ENCODE measurements at places on chromosomes 13 and 19.

GRCh38 chr19:2296141-2296540 lies 11.8 kb downstream of the LINGO3 start:
- no peak for DNase-seq

DNA sequence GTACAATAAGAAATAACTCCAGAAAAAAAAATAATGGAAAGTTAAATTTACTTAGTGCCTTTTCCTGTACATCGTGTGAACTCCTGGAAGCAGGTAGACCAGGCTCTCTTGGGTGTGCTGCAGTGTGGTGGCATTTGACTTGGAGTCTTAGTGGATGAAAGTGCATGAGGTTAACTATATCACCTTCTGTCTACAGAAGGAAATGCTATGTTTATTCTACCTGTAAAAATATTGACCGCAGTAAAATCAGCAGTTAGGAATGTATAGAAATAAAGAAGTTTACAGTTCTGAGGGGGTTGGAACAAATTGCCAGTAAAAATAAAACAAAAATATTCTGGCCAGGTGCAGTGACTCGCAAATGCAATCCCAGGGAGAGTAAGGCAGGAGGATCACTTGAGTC lies 722.1 kb downstream of the LIG4 start:
- DNase-seq: no peak

- no peak for DNase-seq
Measured at GRCh38 chr19:6556480-6557195, 25.8 kb downstream of the TNFSF9 start.

GRCh38 chr19:9883764-9884163 lies 48.6 kb downstream of the PIN1 start:
- no peak for DNase-seq

GRCh38 chr13:88051746-88052482 lies 380.7 kb downstream of the SLITRK5 start:
- DNase-seq: no peak

DNA sequence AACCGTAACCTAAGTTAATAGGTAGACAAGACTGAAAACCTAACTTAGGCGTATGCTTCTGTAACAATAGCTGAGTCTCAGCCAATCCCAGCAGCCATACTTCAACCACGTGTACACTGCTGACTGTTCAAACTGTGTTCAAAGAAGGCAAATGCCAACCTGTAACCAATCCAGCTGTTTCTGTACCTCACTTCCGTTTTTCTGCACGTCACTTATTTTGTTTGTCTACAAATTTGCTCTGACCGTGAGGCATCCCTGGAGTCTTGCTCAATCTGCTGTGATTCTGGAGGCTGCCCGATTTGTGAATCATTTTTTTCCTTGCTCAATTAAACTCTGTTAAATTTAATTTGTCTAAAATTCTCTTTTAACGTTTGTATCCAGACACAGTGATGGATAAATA lies 59.2 kb downstream of the EDNRB start:
- DNase-seq: no peak

- DNase-seq: no peak
Measured at GRCh38 chr13:25898991-25899390, 152.8 kb downstream of the SHISA2 start.

DNA sequence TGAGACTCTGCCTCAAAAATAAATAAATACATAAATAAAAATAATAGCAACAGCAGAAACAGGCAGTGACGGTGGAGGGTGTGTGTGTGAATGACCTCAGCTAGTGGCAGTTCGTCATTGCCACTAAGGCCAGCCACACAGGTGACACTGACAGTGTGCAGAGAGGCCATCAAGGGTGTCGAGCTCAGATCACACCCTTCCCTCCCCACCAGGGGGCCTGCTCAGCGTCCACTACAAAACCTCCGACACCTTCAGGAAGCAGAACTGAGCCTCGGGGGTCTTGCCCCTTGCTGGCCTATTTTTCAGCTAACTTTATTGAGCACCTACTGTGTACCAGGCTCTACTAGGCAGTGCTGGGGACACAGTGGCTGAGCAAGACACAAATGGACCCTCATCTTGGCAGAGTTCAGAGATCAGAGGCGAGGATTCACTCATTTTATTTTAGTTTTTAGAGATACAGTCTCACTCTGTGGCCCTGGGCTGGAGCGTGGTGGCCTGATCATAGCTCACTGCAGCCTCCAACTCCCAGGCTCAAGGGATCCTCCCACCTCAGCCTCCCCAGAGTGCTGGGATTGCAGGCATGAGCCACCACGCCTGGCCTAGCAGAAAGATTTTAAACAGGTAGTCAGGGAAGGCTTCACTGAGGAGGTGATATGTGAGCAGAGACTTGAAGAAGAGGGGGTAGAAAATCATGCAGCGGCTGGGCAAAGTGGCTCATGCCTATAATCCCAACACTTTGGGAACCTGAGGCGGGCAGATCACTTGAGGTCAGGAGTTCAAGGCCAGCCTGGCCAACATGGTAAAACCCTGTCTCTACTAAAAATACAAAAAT lies 30.3 kb upstream of the SEMA6B start:
- no peak for DNase-seq

GRCh38 chr19:17075864-17076542 lies 426 bp downstream of the MYO9B start:
- no peak for DNase-seq

GRCh38 chr13:104949840-104950740 lies 1585.4 kb downstream of the EFNB2 start:
- no peak for DNase-seq
